Activated T-helper 1 cell treated with Interleukin-2 at 50 U/mL for 16 hours (primary cell): ENCODE measurements at places on chromosomes 7 and 10.

DNA sequence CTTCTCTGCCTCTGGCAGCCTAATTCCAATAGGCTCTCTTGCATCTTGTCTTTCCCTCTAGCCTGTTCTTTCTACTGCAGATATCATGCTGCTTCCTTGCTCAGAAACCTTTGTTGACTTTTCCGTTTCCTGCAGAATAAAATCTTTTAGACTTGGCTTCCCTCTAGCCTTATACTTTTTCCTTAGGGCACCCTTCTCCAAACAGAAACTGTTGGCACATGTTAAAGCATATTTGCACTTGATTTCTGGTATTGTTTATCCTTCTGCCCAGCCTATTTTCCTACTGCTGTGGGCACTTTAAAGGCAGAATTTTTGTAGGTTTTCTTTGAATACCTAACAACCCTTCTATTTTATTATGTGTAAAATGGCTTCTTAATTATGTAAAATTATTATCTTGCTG is 4.6 kb downstream of the GNAI1 start:
- DNase-seq, result no peak

GRCh38 chr7:5704534-5704922 is 76.9 kb downstream of the RNF216 start:
- peak; percentile 50 for DNase-seq

DNA sequence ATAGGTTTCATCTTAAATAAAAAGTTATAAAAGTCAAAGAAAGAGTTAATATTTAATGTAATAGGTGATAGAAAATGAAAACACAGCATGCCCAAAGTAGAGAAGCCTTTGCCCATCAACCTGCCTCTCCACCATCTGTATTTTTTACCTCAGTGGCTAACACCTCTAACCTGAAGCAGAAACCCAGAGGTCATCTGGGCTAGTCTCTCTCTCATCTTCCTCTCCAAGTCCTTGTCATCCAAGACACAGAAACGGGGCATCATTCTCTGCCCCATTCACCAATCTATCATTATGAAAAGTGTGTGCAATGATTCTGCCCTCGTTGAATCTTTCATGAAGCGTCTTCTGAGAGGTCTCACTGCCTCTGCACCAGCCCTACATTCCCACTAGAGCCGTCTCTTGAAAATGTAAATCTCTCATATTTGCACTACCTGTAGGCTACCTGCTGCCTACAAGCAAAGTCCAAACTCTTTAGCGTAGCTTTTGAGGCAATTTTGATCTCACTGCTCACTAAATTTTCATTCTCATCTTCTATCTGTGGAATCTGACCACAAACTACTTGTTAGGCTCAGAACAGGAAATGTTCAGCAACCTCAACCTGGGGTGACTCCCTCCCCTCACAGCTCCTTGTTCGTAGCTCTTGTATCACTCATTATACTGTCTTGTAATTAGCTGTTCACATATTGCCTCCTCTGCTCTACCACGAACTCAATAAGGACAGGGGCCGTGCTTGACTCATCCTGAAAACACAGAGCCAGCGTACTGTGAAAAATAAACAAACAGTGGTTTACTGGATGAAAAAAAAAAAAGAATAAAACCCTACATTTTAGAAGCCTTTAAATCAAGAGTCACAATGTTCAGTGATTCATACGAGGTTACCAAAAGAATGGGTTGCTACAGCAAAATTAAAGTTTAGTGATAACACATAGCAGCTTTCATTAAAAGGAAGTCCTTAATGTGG is 83.1 kb downstream of the CTNNA3 start:
- peak; percentile 14 for DNase-seq

DNA sequence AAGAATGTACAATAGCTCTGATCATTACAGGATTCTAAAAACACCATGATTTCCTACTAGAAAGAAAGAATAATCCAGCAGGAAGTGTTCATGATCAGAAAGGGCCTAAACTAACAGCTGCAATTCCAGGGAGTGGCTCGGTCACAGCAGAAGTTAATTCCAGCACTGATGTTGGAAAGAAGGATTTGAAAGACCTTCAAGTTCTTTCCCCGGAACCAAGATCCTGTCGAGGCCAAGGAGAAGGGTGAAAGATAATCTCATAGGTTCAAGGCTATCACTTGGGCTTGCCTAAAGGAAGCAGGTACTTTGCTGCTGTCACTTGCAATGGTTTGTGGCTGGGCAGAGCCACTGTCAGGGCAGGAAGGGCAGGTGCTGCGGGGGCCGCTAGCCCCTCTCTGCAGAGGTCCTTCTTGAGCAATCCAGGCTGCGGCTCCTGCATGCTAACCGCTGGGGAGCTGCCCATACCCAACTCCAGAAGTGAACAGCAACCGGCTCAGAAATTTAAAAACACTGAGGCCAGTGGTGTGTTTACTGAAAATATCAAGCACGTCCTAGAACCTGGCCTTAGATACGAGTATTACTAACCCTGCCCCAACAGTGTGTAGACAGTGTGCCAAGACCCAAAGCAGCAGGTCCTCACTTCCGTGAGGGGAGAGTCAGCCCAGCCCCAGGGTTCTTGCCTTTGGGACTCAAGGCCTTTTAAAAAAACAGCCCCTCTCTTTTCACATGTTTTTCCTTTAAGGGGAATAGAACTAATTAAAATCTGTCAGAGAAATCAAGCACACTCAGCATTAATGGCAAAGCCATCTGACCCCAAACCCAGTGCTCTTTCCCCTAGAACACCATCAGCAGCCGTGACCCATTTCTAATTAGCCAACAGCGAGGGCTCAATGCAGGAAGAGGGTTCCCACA is 76.8 kb downstream of the VIPR2 start:
- no peak for DNase-seq

DNA sequence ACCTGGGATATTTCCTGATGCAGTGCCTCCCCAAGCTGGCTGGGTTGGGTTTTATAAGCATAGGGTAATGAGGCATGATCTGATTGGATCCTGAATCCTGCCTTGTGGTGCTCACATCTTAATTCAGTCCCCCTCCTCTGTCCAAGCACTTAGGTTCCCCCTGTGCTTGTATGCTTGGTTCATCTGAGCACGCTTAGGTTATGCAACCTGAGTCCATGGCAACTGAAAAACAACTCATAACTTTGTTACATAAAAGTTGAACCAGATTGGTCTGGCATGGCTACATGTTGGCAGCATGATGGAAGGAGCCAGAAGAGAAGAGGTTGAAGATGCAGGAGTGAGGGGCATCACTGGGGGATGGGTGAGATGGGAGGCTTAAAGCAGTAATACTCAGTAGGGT is 57.3 kb upstream of the OSBPL3 start:
- DNase-seq, result no peak

DNA sequence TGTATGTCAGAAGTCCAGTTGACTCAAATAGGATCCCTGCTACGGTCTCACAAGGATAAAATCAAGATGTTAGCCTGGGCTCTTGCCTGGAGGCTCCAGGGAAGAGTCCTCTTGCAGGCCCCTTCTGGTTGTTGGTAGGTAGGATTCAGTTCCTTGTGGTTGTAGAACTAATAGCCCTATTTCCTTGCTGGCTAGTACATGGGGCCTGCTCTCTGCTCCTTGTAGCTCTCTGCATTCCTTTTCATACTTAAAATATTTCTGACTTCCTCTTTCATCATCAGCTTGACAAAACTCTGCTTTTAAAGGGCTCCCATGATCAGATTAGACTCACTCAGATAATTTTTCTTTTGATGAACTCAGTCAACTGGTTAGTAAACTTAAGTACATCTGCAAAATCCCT is 756.7 kb downstream of the GATA3 start:
- no peak for DNase-seq

DNA sequence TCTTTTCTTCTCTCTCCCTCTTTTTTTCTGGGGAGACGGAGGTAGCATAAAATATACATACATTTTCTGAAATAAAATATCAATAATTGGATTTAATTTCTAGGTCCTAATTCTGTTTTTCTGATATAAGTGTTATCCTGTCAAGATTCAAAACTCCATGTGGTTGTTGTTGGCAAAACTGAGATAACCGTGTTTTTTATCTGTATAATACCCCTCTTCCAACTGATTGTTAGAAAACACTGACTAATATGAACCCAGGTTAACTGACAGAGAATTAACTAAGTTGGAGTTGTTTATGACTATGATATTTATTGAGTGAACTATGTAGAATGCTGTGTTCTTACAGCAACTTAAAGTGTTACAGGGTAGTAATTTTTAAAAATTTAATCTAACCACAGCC is 236.5 kb upstream of the KAT6B start:
- DNase-seq, result no peak

DNA sequence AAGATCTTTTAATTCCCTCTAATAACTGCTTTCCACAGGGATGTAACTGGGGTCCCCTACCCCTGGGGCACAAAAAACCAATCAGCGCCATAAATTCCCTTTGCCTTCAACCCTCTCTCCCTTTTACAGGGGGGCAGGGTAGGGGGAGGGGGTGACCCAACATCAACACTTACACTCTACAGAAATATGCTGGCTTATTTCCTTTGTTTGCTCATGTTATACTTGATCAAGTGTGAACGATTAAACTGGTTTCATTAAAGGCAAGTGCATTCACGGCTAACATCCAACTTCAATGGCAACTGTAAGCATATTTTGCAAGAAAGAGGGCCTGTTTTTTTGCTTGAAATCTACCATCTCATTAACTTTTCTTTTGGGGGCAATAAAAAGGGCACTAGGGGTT is 2.9 kb downstream of the CTBP2 start:
- no peak for DNase-seq

GRCh38 chr7:11437994-11438393 is 394.0 kb downstream of the THSD7A start:
- DNase-seq, result no peak

DNA sequence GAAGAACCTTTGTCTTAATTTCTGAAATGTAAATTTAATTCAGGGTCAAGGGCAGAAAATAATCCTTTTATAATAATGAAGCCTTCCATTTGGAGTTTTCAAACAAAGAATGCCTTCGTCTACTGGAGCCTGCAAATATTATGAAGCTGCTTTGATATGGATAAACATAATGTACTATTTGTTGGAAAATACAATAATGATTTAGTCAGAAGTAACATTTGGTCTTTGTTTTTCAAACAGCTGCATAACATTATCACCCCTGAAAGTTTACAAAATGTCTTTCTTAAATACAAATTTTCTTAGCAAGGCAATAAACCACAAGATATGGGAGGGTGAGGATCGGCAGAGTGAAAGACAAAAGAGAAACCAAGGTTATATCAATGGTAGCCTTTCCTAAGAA is 41.5 kb downstream of the TMEM26 start:
- DNase-seq, result no peak

DNA sequence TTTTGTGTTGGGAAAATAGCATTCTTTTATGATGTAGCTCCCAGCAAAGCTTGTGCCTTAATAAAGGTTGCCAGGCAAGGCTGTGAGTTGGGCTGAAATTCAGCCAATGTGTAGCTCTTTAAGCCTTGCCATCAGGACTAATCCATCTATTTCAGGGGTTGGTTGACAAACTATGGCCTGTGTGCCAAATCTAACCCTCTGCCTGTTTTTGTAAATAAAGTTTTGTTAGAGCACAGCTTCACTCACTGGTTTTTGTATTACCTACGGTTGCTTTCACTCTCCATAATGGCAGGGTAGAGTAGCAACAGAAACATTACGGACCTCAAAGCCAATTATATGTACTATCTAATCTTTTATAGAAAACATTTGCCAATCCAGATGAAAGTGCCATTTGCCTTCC is 638.1 kb upstream of the POT1 start:
- DNase-seq, result no peak

DNA sequence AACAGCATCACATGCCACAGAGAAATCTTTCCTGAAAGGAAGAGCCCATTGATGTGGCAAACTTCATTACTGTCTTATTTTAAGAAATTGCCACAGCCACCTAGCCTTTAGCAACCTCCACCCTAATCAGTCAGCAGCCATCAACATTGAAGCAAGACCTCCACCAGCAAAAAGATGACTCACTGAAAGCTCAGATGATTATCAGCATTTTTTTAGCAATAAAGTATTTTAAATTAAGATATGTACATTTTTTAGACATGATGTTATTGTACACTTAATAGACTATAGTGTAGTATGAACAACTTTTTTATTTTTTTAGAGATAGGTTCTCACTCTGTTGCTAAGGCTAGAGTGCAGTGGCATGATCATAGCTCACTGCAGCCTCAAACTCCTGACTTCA is 14.8 kb downstream of the STEAP1B start:
- no peak for DNase-seq

DNA sequence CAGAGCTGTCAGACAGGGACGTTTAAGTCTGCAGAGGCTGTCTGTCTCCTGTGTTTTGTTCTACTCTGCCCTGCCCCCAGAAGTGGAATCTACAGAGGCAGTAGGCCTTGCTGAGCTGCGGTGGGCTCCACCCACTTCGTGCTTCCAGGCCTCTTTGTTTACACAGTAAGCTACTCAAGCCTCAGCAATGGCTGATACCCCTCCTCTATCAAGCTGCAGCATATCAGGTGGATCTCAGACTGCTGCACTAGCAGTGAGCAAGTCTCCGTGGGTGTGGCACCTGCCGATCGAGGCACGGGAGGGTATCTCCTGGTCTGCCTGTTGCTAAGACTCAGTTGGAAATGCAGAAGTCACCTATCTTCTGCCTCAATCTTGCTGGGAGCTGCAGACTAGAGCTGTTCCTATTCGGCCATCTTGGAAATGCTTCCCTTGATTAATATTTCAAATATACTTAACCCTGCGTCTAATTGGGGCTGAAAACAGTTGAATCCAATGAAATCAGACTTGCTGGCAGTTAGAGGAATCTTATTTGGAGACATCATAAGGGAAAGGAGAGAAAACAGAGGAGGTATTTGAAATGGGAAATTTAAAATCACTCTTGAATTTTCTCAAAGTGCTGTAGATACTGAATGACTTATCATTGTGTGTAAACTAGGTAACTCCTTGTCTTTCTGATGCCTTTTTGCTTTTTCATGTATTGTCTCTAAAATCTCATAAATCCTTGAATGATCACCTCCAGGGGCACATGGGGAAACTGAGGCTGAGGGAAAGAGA is 13.8 kb upstream of the CYP3A5 start:
- DNase-seq, result no peak

DNA sequence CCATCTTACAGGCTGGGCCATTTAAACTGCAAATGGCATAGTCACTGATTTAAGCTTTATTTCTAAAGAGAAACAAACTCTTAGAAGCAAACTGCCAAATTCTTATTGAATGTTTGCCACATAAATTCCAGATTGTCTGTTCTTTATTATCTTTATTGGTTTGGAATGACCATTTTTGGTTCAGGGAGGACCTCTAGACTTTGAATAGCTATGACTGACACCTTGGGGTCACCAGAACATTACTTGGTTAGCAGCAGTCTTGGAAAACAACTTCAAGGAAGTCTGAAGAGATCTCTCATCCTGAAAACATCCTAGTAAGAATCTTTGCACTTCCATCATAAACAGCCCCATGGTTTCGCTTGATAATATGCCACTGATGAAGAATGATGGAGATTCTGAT is 197.1 kb downstream of the SUGCT start:
- no peak for DNase-seq

DNA sequence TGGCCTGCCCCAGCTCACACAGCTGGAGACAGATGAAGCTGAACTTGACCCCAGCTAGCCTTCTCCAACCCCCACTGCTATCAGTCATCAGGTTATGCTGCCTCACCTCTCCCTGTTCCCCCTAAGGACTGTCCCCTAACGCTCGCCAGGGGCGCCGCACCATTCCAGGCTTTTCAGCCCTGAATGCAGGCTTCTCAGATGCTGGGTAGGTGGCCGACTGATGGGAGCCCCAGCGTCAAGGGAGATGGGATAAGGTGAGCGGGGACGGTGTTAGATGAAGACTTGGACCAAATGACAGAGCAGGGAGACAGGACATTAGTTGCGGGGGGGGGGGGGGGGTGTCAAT is 15.8 kb upstream of the OPALIN start:
- DNase-seq, result no peak
